ENCODE measurements at places on chromosomes 1 and 21.
A peak's percentile ranks its signal among the peaks of the same experiment; 100 is the strongest.

GRCh38 chr1:164707868-164708331 is 148.9 kb downstream of the PBX1 start:
- no peak for DNase-seq

DNA sequence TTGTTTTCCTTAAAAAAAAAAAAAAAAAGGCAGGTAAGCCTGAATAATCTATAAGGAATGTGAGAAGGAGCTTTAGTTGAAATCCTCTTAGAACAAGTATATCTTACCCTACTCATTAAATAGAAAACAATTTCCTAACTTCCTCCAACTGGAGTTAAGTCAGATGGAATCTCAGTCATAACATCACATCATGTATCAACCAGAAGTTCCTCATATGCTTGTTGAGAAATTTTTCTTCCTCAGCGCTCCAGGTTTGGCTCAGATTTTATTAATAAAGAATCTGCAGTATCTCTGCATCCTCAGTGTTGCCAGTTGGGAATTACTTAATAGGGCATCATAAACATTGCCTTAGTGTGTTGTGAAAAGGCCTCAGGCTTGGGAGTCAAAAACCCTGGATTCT is 37.6 kb downstream of the DUSP10 start:
- no peak for DNase-seq

DNA sequence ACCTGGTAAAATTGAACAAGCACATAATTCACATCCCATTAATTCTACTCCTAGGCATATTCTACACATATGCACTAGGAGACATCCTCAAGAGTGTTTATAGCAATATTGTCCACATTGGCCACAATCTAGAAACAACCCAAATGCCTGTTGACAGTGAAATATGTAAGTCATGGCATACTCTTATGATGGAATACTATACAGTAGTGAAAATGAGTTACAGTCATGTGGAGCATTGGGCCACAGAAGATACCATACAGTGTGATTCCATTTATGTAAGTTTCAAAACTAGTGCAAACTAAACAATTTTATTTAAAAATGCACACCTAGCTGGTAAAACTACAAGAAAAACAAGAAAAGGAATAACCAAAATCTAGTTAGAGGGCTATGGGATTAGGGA is 19.1 kb downstream of the CHIT1 start:
- no peak for DNase-seq

DNA sequence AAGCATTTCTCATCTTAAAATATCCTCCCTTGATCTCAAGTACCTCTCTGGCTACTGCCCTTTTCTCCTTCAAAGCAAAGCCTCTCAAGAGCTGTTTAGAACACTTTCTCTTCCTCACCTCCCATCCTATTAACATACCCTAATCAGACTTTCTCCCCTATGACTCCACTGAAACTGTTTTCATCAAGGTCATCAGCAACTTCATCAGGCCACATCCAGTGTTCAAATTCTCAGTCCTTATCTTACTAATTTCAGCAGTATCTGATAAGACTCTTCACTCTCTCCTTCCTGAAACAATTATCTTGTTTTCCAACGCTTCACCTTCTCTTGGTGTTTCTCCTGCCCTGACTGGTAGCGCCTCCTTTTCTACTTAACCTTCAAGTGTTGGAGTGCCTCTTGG is 1.5 kb upstream of the RAP1A start:
- DNase-seq: no peak

DNA sequence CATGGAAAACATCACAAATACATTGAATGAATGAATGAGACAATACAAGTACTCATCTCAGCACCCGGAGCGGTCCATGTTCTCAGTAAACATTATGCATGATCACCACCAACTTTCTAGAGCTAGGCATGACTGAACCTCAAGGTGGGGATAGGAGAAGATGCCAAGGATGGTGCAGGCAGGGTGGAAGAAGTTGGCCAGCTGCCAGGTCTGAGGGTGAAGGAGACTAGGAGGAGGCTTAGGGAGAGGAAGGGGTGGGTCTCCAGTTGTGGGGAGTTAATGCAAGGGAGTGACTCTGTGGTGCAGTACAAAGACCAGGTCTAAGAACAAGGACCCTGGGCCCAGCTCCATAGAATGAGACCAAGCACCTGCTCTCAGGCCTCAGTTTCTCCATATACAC is 91.7 kb downstream of the MATN1 start:
- DNase-seq: no peak

DNA sequence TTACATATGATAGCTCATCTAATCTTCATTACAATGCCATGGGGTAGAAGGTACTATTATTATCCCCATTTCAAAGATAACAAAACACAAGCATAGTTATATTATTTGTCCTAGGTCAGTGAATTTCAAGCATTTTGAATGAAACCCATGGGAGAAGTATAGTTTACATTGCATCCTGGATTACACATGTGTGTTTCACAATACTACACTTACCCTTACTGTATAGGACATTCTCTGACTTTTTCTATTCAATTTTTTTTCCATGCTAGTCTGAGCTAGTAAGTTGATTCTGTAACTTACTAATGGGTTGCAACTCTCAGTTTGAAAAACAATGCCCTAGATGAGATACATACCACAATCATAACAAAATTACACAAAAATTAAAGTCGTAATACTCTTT is 8.7 kb upstream of the GPX7 start:
- no peak for DNase-seq

GRCh38 chr1:156930483-156930882 is 10.1 kb downstream of the LRRC71 start:
- DNase-seq: no peak

- DNase-seq: peak; percentile 51
Measured at GRCh38 chr1:11730429-11730891, 5.5 kb upstream of the AGTRAP start.

- no peak for DNase-seq
Measured at GRCh38 chr1:201366696-201367095, 10.8 kb downstream of the TNNT2 start.

- no peak for DNase-seq
Measured at GRCh38 chr21:25901330-25901979, 166.7 kb downstream of the GABPA start.

- DNase-seq: no peak
Measured at GRCh38 chr1:212233321-212233720, 51.9 kb upstream of the PPP2R5A start.

DNA sequence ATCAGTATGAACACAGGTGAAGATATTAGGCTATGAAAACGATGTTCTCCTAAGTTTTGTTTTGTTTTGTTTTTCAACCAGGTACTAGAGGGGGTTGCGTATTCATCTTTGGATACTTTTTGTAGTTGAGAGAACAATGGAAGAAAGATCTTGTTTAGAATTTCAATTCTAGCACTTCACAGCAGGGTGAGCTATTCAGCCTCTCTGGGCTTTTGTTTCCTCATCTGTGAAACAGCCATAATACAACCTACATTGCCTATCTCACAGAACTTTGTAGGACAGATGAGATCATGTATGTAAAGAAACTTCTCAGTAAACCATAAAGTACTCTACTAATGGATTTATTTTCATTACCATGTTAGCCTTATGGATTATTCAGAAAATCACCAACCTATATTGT is 199.5 kb downstream of the GPATCH2 start:
- no peak for DNase-seq

- DNase-seq: no peak
Measured at GRCh38 chr1:32399843-32400242, 5.6 kb upstream of the BSDC1 start.

DNA sequence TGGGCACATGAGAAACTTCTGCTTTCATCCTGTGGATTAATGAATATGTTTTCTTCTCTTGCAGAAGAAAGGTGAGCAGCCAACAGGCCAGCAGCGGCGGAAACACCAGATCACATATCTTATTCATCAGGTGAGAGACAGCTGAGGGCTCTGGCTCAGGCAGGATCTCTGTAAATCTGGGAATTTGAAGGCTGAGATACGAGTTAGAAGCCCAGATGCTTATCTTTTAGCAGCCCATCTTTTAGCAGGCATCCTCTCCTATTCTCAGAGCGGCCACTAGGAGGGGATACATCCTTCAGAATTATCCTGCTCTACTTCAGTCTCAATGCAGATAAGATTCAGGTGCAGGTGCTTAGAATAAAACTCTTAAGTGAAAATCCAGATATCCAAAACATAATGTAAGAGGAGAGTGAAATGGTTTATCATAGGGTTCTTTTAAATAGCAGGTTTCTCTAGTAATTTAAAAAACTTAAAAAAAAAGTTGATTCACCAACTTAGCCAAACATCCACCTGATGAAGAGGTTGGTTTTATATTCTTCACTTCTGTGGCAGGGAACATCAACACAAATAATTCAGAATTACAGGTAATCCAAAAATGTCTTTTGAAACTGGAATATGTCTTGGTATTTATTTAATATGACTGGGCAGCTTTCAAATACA is 19.3 kb downstream of the SH2D2A start:
- DNase-seq: peak; percentile 50

DNA sequence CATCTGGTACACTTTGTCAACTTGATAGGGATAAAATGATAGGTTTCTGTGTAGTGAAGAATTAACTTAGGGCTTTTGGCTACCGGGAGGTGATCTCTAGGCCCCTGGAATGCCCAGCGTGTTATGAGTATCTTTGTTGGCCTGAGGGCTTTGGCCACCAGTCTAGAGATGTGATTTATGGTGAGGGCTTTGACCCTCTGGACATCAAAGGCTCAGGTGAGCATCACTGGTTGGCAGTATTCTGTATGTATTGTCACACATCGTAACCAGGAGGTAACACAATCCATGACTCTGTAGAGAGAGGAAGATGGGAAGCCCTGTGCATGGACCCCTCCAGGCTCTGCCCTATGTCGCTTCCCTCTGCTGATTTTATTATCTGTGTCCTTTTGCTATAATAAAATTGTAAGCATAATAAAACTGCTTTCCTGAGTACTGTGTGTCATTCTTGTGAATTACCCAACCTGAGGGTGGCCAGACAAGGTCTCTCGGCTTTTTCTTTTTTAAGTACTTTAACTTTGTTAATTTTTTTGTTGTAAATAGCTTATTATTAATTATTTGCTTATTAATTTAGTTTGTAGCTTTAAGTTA is 40.2 kb upstream of the PRDX6 start:
- DNase-seq: no peak

DNA sequence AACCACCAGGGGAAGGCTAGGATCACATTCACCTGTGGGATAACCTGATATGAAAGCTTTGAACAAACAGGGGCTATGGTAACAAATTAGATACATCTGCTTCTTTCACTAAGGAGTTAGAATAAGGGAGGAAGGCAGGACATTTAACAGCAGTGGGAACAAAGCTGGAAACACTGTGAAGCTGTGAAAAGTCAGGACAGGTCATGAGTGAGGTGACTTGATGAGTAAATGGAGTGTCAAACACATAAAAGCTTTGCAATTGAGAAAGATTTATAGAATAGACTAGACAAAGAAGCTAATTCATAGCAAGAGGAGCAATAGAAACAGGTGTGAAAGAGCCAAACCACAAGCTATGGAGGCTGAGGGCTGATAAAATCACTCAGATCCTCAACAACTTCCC is 110.0 kb downstream of the ASTN1 start:
- DNase-seq: no peak

- DNase-seq: no peak
Measured at GRCh38 chr1:26887125-26887524, 3.0 kb downstream of the GPN2 start.

DNA sequence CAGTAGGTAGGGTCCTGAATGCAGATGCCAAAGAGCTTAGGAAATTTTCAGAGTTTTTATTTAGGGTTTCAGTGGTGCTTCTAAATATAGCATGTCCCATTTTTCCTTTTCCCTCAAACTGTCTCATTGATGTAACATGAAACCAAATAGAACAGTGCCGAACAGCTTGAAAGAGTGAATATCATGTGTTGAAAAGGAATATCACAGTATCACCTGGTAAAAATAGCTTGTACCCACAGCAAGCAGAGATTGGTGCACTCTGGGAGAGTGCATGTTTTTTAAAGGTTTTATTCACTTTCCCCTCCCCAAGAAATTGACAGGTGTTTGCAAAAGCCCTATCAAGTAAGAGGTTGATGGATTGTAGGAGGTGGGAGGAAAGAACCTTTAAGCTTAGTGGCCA is 41.9 kb upstream of the ELAVL4 start:
- DNase-seq: no peak

DNA sequence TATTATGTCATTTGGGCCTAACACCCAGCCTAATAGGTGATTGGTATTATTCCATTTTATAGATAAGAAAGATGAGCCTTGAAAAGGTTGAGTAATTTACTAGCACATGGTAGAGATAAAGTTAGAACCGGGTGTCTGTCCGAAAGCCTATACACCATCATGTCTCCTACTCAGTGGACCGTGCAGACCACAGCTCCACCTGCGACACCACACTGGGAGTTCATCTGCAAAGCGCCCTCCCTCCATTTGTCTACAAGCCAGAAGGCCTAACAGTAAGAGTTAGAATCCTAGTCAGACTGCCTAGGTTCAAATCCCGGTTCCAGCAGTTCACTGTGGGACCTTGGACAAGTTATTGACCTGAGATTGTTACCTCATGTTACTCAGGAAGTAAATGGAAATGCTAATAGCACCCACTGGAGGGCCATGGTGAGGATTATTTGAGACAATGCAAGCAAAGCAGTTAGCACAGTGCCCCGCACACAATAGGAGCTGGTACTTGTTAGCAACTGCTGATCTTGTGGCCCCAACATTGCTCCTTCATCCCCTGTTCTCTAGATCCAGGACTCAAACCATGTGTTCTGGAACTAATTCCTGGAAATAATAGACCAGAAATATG is 20.5 kb downstream of the ARMH1 start:
- no peak for DNase-seq

DNA sequence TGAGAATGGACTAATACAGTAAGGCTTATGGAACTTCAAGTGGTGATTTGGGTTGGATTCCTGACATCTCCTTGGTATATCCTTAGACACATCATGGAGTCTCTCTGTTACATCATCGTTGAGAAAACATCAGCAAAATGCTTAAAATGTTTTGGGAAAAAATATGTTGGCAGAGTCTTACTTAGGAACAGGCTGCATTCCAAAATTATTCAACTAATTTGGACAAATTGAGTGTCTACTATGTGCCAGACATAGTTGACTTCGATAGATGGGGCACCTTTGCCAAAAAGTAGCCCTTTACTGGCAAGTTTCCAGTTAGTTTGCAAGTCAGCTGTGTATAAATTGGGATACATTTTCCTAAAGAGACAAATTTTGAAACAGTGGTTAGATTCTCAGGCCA is 253.4 kb upstream of the ST6GALNAC5 start:
- DNase-seq: no peak

- no peak for DNase-seq
Measured at GRCh38 chr1:36913484-36914060, 120.7 kb downstream of the GRIK3 start.

DNA sequence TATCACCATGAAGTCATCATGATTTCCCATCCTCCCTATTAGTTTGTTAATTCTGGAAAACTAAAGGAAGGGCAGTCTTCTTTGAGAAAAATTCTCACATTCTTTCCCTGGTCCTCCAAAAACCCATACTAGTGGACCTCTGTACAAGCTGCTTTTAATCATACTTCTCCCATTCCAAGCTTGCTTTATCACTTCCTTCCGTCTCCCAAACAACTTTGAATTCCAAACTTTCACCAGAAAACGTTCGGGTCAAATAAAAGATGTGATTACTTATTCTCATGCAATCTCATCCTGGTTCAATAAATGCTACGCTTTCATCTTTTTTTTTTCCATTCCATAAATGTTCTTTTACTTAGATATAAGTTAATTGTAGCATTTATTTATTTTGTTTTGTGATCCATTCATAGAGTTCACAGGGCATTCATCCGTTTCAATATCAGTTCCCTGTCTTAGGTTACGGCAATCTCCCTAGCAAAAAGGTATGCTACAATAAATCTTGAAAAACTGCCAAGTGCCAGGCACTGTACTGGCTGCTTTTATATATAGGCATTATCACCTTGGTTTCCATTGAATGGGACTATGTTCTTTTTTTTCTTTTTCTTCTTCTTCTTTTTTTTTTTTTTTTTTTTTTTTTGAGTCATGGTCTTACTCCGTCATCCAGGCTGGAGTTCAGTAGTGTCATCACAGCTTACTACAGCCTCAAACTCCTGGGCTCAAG is 100.2 kb upstream of the GREM2 start:
- DNase-seq: no peak

Measured in transverse colon (tissue), 4 donors.